ENCODE measurements at places on chromosomes 4 and X.

- no peak for DNase-seq
Measured at GRCh38 chr4:180101348-180102083, 2141.7 kb upstream of the TENM3 start.

GRCh38 chr4:183888564-183888963, 16.5 kb upstream of the STOX2 start:
- no peak for DNase-seq

- DNase-seq: no peak
Measured at GRCh38 chrX:63128509-63128908, 222.6 kb downstream of the SPIN4 start.

DNA sequence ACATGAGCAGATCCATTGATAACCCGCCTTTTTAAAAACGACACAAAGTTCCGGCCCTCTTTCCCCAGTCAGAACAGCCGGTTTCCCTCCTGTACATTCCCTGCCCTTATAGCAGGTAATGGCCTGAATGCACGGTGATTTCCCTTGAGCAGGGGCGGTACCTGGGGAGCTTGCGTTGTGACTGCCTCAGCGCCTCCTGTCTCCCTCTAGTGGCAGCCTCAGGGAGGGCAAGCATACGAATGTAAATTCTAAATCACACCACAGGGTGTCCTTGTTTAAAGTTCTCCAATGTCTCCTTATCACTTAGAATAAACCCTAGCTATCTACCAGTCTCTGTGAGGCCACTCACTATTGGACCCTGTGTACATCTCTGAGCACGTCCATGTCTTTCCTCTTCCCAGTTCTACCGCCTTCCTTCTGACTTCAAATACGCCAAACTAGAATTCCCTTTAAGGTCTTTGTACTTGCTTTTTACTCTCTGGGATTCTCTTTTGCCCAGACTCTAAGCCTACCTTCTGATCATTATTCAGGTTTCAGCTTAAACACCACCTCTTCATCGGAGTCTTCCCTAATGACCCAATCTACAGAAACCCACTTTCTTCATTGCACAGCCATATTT, 18.4 kb upstream of the LDB2 start:
- peak; percentile 43 for DNase-seq

- DNase-seq: no peak
Measured at GRCh38 chr4:170247596-170247995, 157.8 kb upstream of the AADAT start.

DNA sequence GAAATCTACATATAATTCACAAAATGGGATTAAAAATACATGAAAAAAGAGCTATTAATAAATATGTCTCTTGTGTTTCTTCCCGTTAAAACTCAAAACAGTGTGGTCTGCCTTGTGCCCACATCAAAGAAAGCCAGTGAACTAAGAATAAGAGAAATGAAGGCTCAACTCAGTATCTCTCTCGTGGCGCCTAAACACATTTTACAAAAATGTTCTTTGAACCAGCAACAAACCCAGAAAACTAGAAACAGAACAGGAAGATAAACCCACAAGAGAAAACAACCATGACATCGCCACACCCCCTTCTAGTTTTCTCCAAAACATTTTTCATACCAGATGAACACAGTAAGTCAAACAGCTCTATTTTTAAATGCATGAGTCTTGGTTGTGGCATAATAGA, 130.1 kb downstream of the DCHS2 start:
- DNase-seq: no peak

- DNase-seq: no peak
Measured at GRCh38 chrX:67692246-67692645, 148.4 kb downstream of the AR start.

GRCh38 chr4:100557306-100557705, 39.5 kb upstream of the EMCN start:
- no peak for DNase-seq

DNA sequence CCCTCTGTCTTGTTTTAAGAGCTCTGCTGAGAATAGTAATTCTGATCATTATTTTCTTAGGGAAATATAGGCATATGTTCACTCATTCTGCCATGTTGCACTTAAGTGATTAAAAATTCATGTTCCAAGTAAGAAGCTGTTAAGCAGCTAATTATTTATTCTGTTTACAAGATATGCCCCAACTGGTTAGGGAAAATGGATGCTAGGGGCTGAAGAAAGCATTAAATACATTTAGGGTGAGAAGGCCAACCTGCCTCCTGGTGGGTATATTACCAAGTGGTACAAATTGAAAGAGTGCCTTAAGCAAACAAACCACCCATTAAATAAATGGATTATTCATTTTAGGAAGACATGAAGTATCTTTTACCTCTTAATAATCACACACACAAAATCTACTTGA, 392.6 kb upstream of the EPHA5 start:
- no peak for DNase-seq

DNA sequence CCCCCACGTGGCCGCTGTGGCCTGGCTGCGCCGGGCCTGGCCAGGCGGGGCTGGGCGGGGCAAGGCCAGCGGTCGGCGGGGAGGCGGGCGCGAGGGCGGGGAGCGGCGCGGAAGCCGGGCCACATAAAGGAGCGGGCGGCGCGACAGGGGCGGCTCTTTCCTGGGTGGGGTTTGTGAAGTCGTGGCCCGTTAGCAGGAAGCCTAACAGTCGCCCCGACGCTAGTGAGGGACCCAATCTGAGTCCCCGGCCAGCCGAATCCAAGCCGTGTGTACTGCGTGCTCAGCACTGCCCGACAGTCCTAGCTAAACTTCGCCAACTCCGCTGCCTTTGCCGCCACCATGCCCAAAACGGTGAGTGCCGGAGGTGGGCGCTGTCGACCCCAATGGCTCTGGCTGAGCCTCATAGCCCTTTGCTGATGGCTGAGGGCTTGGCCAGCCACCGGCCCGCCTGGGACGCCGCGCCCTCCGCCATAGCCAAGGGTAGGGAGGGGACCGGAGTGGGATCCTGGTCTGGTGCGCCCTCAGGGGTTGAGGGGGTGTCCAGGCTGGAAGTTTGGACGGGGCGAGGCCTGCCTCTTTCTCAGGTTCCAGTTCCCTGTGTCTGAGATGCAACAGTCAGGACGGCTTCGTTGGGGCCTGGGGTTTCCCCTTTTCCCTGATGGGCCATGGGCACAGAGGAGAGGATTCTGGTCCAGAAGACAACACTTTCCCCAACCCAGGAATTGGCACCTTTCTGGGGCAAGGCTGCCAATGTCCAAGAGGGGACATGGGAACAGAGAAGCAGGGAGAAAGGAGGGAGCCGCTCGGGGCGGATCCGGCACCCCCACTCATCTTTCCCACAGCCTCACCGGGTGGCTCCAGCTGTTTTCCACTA, at the start of gene MSN:
MSN (plus strand) TSS at position 152 of the 874 bp plus-strand sequence; CDS start at position 340, 188 bp downstream.
- peak; percentile 46 for DNase-seq

DNA sequence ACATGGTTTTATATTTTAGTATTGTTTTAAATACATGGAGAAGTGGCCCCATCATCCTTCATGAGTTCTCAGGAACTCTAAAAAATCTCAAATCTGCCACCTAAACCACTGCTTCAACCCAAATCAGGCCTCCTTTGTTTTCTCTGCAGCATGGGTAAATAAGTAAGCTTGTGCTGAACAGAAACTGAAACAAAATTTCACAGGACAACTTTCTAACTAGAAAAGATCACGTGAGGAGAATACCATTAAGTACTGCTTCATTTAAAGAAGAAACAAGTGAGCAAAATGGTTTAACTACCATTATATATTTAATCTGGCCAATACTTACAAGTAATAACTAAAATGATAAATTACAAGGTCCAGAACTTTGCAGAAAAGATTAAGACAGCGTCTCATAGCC, 2.5 kb downstream of the ARAP2 start:
- DNase-seq: no peak

DNA sequence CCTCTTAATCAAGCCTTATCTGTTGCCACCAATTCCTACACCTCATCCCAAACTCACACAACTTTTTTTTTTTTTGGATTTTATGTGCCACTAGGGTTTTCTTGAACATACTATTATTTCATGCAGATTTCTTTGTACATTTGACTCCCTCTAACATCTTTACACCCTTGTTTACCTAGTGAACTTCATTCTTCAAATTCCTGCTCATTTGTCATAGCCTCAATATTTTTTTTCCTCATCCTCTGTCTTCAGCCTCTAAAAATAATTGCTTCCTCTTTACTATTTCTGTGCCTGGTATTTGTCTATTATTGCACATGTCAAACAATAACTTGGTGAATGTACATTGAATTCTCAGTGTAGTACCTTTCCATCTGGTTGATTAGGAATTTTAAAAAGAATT, 22.0 kb downstream of the NBDY start:
- no peak for DNase-seq

GRCh38 chr4:121050300-121050699, 22.0 kb downstream of the NDNF start:
- no peak for DNase-seq

- DNase-seq: no peak
Measured at GRCh38 chr4:135732448-135732847, 1530.9 kb upstream of the PABPC4L start.

GRCh38 chr4:83113429-83113786, 1.1 kb downstream of the PLAC8 start:
- no peak for DNase-seq

DNA sequence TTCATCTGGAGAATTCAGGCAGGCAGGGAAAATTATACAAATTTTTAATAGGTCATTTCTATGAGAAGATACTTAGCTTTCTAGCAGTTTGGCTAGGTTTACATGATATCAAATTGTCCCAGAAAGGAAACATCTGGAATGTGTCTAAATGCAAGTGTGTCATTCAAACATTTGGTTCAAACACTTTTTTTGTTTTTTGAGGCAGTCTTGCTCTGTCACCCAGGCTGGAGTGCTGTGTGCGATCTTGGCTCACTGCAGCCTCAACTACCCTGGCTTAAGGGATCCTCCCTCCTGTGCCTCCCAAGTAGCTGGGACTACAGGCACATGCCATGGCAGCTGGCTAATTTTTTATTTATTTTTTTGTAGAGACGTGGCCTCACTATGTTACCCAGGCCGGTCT, 31.6 kb downstream of the SPARCL1 start:
- no peak for DNase-seq

GRCh38 chr4:69360271-69360670, 80.0 kb downstream of the UGT2B28 start:
- DNase-seq: no peak

DNA sequence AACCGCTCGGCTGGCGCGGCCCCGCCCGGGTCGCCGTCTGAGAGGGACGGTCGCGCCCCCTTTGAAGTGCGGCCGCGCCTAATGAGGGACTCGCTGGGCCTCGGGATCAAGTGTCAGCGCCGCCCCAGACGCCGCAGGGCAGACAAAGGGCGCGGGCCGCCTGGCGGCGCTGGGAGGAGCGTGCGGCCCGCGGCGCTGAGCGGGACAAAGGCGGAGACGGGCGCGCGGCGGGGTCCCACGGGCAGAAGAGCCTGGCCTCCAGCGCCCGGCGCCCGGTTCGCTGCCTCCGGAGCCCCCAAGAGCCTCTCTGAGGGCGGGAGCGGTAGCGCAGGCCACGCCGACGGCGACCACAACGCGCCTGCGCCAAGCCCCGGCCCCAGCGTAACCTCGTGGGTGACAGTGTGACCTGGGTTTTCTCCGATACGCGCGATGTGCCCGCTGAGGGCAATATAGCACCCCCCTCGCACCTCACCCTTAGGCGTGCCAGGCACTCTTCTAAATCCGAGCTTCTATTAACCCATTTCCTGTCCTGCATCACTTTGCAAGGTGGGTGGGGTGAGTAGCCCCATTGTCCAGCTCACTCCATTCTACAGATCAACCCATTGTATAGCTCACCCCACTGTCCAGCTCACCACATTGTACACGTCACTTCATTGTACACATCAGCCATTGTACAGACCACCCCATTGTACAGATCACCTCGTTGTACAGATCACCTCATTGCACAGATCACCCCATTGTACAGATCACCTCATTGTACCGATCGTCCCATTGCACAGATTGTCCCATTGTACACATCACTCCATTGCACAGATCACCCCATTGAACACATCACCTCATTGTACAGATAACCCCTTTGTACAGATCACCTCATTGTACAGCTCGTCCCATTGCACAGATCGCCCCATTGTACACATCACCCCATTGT, 33.7 kb upstream of the STX18 start:
- DNase-seq: no peak

DNA sequence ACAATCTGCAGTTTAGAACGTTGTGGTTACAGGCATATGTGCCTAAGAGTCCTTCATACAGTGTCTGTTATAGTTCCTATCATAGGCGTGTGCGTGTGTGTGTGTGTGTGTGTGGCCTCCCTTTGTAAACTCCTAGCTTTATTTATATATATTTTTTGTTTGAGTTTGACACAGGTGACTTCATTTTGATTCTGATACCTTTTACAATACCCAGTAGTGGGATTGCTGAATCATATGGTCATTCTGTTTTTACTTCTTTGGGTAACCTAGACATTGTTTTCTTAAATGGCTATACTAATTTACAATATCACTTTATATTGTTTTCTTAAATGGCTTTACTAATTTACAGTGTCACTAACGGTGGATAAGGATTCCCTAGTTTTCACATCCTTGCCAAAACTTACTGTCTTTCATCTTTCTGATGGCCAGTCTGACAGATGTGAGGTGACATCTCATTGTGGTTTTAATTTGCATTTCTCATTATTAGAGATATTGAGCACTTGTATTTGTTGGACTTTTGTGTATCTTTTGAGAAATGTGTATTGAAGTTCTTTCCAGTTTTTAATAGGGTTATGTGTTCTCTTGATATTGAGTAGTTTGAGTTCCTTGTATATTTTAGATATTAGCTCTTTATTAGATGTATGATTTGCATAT, 211.1 kb upstream of the NUDT6 start:
- no peak for DNase-seq

DNA sequence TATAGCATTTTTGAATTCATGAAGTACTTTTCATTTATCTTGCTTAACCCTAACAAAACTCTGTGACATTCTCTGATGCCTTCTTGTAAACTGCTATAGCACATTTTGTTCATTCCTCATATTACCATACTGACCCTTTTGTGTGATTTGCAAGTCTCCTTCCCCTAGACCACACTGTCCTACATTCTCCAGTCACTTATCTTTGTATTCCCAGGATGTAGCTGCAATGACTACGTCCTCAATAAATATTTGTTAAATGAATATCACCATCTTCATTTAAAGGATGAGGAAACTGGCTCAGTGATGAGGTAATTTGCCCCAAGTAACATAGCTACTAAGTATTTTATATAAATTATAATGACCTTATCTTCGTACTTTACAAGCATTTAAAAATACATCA, 11.9 kb downstream of the HUWE1 start:
- no peak for DNase-seq

- no peak for DNase-seq
Measured at GRCh38 chr4:53128706-53129357, 237.0 kb downstream of the SCFD2 start.
